Stimulated activated memory B cell treated with anti-CD40 and anti-IgM and Interleukin-4, amounts not matched to agents 10 μg/mL and 1 μg/mL and 100 μg/mL, for 72 hours (primary cell): ENCODE measurements at places on chromosomes 6 and 20.
A peak's percentile ranks its signal among the peaks of the same experiment; 100 is the strongest.

GRCh38 chr6:30359276-30359675, 14.3 kb downstream of the RPP21 start:
- ATAC-seq = no peak

DNA sequence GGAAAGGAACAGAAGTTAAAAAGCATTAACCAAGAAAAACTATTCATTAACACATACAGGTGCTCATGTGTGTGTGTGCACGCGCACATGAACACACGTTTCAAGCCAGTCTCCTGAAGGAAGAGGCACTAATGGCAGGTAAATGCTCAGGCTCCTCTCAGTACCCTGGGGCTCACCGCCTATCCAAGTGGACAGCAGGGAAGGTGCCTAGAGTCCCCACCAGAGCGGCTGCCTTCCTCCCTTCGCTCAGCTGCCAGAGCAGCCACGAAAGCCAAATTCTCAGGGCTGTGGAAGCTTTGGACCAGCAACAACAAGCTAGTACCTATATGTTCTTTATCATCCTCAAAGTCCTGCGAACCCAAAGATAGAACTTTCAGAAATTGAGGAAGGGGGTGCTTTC, 42.6 kb downstream of the PLCG1 start:
- ATAC-seq = no peak

DNA sequence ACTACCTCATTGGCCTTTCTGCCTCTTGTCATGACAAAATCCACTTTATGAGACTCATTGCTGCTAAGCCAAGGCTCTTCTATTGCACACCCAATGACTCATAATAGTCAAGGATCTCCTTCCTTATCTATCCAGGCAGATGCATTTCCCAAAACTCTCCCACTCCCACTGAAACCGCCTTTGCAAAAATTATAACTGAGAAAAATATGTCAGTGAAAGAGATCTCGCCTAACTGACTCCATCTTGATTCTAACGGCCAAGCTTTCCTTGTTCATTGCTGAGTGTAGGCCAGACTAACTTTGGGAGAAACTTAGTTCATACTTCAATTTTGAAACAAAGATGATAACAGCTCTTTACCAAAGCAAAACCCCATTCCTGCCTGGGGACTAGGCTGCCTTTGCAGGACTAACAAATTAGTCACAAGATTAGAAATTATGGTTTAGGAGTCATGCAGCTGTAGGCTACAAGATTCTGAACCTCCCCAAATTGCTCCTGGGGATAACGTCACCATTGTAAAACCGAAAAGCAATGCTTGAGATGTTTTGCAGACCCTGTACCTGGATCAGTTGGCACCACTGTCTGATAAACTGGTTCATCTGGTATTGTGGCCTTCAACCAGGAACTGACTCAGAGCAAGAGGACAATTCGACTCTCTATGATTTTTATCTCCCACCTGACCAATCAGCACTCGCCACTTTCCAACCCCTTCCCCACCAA, 47.1 kb downstream of the HAO1 start:
- no peak for ATAC-seq

- ATAC-seq = no peak
These were observed 23.4 kb downstream of the CASP8AP2 start for GRCh38 chr6:89853068-89853467.

- peak; percentile 62 for ATAC-seq
These were observed 185.6 kb downstream of the GJA10 start for GRCh38 chr6:90079560-90080490.

DNA sequence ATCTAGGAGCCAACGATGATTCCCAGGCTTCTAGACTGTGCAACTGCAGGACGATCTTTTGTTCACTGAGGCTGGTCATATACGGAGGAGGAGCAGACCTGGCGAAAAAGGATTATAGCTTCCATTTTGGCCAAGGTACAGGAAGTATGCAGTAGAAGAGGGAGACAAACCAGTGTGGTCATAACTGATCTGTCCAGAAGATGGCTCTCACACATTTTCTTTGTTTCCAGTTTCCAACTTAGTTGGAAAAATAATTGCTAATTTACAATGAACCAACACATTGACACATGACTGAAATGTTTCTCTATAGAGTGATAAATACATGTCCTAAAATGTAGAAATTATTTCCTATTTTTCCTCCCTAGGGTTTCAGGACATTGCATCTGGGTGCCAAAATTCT, 364.1 kb upstream of the BTBD3 start:
- no peak for ATAC-seq

DNA sequence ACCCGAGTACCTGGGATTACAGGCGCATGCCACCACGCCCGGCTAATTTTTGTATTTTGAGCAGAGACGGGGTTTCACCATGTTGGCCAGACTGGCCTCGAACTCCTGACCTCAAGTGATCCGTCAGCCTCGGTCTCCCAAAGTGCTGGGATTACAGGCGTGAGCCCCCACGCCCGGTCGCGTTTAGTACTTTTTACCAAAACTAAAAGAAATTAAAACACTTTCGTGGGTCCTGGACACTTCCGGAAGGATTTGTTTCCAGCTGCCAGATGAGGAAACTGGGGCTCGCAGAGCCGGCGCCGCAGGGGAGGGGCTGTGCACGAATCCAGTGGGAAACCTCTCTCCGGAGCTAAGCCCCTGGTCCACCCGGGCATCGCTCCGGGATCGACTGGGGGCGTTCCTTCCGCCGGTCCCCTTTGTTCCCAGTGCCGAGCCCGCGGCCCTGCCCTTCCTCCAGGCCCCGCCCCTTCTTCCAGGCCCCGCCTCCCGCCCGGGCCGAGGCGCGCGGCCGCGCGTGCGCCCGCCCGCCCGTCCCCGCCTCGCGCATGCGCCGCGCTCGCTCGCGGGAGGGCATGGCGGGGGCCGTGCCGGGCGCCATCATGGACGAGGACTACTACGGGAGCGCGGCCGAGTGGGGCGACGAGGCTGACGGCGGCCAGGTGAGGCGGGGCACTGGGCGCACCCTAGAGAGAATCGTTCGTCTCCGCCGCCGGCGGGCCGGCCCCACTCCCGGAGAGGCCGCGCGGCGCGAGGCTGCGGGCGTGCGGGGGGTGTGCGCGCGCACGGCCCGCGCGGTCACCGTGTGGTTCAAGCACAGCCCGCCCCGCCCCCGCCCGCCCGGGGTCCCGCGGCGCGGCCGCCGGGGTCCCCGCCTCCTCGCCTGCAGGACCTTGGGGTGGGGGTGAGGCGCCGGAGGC, at the start of gene NELFCD:
NELFCD (plus strand) TSS at position 546 of the 917 bp plus-strand sequence; CDS start at position 600, 54 bp downstream.
- peak; percentile 91 for ATAC-seq

GRCh38 chr6:90463359-90463758, 123.5 kb downstream of the MAP3K7 start:
- ATAC-seq = peak; percentile 38

- ATAC-seq = peak; percentile 84
These were observed 17.5 kb downstream of the LEMD2 start for GRCh38 chr6:33771146-33772081.

GRCh38 chr6:5054245-5054873, 30.8 kb upstream of the PPP1R3G start:
- ATAC-seq = no peak

GRCh38 chr20:7902879-7903278, 37.4 kb downstream of the HAO1 start:
- no peak for ATAC-seq

DNA sequence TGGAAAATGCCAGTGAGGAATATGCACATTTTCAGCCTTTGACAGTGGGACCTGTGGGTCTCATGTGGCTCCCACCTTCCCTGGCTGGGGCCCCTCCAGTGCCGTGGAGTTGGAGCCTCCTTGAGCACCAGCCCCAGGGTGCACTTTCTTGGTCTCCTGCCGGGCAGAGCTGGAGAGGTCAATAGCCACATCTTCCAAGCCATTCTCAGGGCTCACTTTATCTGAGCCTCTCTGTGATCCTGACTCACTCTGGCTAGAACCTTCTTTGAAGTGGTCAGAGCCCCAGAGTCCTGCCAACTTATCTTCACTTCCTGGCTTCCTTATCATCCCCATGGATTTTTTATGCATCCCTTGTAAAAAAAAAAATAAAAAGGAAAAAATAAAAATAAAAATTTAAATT, 5.7 kb downstream of the VSX1 start:
- ATAC-seq = no peak

DNA sequence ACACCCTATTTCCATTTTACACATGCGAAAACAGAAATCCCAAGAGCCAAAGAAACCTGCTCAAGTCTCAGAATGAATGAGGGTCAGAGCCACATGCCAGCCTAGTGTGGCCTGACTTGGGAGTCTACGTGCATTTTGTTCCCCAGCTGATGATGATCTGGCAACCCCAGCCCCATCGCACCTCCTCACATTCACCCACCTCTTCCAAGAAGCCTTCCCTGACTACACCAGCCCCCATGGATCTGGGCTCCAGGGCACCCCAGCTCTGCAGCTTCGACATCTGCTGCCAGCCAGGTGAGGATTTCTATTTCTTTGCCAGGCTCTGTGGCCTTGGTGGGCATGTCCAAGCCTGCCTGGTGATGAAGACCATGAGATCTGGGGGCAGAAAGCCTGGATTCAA, 41.0 kb downstream of the ANGPT4 start:
- ATAC-seq = no peak

DNA sequence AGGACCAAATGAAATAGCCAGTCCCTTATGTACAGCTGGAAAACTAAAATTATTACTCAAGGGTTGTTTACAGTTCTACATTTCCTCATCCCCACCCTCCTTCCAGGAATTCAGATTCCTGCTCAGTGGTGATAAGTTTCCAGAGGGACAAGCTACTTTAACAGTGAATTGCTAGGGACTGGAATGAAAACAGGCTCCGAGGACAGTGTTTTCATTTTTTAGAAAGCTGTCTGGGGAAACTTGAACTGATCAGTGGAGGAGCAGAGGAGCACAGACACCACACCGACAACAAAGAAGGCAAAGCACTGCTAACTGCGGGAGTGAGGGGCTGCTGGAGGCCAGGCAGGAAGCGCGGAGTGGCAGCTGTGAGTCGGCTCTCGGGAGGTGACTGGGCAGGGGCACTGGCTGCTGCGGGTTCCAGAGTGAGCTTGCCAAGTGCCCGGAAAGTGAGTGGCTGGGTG, 322.2 kb downstream of the ESR1 start:
- no peak for ATAC-seq

DNA sequence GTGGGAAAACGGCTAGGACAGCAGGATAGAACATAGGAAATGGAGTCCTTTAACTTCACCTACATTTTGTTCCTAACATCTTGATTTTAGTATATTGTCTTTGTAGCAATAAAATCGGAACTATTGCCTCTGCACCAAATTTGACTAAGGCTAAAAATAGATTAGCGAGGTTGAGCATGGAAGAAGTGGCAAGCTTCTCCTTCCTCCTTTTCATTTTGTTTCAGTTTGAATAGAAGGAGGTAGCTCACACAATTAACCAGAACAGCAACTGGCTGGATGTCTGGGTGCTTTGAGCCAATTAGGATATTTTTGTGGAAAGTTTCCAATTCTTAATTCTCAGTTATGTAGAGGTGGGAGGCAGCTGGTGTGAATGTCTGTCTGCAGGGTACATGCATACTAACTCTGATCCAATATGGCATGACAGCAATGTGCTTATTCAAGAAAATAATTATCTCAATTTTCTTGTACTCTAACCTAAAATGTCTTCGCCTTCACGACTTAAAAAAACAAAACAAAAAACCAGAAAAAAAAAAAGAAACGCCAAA, 3.1 kb upstream of the HECA start:
- no peak for ATAC-seq

- no peak for ATAC-seq
These were observed 14.6 kb upstream of the PHF20 start for GRCh38 chr20:35757098-35757705.

- ATAC-seq = no peak
These were observed 57.3 kb upstream of the SMIM29 start for GRCh38 chr6:34305982-34306708.

DNA sequence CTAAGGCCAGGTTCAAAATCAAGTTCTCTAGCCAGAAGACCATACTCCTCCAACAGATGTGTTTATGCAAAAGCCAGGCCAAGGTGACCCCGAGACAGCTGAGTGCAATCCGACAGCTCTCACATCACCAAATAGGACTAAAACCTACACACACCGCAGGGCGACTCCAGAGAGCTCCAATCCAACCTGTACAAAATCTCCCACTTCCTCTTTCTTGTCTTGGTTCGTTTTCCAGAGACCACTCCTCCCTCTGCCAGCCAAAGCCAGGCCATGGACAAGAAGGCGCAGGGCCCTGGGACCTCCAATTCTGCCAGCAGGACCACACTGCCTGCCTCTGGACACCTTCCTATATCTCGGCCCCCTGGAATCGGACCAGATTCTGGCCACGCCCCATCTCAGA, 11.5 kb upstream of the NOP56 start:
- no peak for ATAC-seq

GRCh38 chr20:50200482-50201104, 10.0 kb downstream of the CEBPB start:
- no peak for ATAC-seq

DNA sequence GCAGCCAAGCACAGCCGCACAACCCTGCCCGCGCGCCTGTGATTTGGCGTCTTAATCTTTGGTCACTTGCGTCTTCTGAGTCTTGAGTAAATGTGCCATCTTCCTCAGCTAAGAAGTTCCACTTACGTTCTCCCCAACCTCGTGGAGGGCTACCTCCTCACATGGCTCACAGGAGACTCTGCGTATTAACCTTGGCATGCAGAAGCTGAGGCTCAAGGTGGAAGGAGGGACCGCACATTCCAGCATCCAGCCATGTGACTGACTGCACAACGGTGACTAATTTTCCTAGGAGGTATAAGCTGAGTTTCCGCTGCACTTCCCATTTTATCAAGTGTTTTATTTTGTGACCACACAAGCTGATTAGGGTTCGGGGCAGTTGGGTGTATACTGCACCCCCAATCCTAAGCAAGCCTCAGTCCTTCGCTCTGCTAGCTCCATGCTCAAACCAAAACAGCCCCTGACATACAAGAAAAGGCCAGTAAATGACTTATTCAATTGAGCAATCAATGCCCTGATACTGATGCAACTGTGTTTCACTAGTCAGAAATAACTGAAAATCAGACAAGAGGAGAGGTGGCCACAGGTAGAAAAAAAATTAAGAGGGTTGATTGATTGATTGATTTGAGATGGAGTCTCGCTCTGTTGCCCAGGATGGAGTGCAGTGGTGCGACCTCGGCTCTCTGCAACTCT, 7.0 kb downstream of the BEND3 start:
- no peak for ATAC-seq

GRCh38 chr6:2918936-2919335, 15.8 kb upstream of the SERPINB9 start:
- ATAC-seq = no peak

GRCh38 chr6:98847416-98847778, 13.0 kb downstream of the POU3F2 start:
- no peak for ATAC-seq
